Neural progenitor cell (in vitro differentiated cells): ENCODE measurements at places on chromosomes 1 and 21. TPM values are rescaled to one million over a fixed set of nuclear protein-coding genes. Genes with fewer than 3 reads are reported as not detected.

AK5 gene
- total RNA-seq, result 1.5 and 1.8 TPM in 2 replicates

COL16A1 gene
- total RNA-seq, result 0.22 and 7.0 TPM in 2 replicates

LINGO4 gene
- total RNA-seq, result not detected in 2 replicates

RGS1 gene
- total RNA-seq, result not detected in 2 replicates

FCER1A gene
- not detected in 2 replicates for total RNA-seq

NMNAT2 gene
- 0.49 and 2.7 TPM in 2 replicates for total RNA-seq

ARHGAP30 gene
- total RNA-seq, result 0.06 TPM in 1 of 2 replicates, not detected in the other

GRCh38 chr1:241157435-241157834 lies 199.6 kb downstream of the RGS7 start:
- no peak for DNase-seq

GRCh38 chr1:80036690-80037432 lies 1030.3 kb upstream of the ADGRL4 start:
- DNase-seq, result no peak

GRCh38 chr1:157659576-157660247 lies 40.9 kb downstream of the FCRL3 start:
- DNase-seq, result no peak

DNA sequence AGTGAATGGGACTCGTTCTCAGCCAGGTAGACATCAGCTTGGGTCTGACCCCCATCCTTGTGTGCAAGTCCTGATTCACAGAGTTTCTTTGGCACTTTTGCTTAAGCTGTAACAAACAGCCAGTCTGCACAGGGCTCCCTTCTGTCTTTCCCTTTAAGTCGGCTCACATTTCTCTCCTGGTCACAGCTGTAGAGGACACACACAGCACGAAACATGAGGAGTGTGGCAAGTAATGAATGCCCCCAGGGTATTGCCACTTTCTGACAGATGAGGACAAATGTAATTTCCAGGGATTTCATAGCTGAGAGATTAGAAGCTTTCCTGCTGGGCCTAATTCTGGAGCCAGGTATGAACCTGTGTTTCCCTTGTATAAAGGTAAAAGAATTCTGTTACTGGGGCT lies 423.5 kb downstream of the KIF26B start:
- no peak for DNase-seq

DNA sequence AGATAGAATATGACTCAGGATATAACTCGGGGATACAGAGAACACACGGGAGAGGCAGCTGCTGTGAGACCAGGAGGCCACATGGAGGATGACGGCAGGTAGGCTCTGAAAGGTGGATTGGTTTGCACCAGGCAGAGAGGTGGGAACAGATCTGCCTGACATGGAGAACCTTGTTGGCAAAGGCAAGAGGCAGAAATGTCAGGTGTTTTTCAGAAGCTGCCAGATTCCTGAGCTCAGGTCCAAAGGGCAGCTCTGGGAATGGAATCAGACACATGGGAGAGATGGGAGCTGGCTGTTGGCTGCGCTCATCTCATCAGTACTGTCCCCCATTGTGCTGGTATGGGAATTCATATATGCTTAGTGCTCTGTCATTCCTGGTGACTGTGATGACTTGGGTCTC lies 19.2 kb downstream of the SYT6 start:
- DNase-seq, result no peak

DNA sequence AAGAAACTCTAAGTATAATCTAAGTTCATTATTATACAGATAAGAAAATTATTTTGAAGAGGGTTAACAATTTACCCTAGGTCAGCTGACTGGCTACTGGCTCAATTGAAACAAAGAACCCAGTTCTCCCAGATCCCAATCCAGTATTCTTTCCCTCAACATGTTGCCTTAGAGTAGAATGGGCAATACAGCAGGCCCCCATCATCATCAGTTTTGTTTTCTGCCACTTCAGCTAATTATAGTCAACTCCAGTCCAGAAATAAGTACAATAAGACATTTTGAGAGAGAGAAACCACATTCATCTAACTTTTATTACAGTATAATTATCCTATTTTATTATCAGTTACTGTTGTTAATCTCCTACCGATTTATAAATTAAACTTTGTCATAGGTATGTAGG lies 241.2 kb downstream of the ASTN1 start:
- DNase-seq, result no peak

DNA sequence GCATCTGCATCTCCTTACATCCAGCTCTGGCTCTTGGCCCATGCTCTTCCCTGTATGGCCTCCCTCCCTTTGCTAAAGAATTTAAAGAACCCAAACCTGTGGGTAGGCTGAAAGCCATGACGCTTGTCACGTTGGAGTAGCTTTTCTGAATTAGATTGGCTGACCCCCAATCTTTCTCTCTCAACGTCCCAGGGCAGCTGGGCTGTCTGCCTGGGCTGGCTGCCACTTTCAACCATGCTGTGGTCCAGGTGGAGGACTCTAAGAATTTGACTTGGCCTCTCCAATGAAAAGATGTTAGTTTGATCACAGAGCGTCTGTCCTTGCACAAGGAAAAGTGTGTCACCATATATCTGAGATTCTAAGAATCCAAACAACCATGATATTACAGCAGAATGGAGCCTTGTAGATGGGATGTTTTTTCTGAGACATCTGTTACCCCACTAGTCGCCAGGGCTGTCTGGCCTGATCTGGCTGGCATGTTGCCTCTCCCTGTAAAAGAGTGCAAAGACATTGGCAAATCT lies 6.5 kb upstream of the IGSF3 start:
- no peak for DNase-seq

DNA sequence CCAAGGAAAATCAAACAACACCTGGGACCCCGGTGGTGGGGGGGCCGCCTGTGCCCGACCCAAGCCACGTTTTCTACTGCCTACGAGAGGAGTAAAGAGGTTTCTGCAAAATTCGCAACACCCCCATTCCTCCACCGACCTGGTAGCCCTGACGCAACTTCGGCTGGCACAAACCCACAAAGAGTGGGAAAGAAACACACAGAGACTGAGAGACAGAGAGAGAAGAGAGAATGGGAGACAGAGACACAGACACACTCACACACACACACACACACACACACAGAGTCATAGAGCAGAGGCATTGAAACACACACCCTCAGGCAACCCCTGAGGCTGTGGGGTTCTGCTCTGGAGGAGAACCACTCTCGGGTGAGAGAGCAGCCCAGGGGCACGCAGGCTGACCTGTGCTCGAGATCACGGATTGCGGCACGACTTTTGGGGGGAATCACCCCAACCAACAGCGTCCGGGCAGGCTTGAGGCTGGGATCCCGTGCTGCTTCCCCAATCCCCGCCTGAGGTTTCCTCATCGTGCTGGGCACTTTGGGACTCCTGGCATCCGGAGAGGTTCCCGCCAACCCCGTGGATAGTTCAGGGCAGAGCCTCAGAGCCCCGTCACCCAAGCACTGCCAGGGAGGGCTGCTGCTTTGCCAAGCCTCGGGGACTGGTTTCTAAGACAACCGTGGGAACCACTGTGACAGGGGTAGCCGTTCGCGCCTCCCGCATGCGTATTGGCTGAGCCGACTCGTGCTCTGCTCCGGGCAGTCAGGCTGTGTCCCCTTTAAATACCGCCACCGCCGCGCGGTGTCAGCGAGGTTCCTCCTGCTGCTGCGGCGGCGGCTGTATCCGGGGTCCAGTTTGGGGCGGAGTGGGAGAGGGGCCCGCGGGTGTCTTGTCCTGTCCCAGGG lies 682.4 kb upstream of the TPTE start:
- no peak for DNase-seq

GRCh38 chr1:95625224-95625623 lies 391.2 kb downstream of the RWDD3 start:
- DNase-seq, result no peak

GRCh38 chr1:171403393-171403792 lies 81.9 kb upstream of the PRRC2C start:
- DNase-seq, result no peak

GRCh38 chr1:162197615-162198421 lies 128.3 kb downstream of the NOS1AP start:
- no peak for DNase-seq

DNA sequence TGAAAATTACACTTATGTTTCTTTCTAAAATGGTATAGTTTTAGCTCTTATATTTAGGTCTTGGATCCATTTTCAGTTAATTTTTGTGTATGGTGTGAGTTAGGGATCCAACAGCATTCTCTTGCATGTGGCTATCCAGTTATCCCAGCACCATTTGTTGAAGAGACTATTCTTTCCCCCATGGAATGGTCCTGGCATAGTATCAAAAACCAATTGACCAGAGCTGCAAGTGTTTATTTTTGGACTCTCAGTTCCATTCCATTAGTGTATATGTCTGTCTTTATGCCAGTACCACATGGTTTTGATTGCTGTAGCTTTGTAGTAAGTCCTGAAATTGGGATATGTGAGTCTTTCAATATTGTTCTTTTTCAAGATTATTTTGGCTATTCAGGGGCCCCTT lies 14.3 kb downstream of the TTLL10 start:
- DNase-seq, result no peak

DNA sequence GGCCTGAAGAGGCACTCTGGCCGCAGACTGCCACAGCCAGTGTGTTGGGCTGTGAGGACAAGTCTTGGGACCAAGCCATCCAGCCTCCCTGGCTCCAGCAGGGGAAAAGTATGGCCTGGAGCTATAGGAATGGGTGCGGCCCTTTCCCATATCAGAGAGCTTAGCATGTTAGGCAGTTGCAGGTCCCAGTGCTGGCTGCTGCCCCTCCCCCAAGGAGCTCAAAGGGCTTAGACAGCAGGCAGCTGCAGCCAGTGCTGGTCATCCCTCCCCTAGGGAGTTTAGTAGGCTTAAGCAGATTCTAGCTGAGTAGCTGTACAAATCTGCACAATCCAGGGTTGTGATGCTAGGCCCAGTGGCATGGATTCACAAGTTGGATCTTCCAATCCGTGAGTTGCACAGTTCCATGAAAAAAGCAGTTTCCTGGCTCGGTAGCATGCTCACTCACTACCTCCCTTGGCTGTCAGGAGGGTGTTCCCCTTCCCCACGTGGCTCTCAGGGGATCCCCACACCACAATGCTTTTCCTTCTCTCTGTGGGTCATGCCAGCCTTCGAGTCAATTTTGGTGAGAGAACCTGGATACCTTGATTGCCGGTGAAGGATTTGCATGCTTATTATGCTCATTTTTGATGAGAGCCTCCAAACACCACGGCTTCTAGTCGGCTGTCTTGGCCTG lies 1490.8 kb downstream of the BRINP3 start:
- DNase-seq, result peak; percentile 73

DNA sequence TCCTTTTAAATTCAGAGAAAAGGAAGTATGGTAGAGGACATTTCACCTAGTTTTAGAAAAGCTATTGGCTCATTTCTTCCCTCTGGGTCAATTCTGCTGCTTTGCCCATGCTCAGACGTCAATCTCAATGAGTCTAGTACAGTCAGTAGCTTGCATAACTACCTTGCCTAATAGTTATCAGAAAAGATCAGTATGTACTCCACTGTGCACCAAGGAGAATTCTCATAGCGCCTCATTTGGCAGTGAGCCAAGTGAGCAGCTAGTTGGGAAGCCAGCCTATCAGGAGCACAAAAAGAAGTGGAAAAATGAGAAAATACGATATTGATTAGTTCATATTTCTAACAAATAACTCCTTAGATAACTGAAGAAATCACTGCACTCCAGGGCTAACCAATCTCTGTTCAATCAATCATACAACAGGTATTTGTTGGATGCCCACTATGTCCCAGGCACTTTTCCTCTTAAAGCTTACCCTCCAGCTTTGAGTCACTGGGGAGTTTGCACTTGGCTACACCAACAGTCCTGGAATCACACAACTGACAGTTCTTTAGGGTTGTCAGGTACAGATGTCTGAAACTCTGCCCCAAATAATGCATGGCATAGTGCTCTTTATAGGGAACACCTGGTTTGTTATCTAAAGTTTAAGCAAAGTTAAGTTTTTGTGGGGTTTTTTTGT lies 50.2 kb downstream of the PRDX6 start:
- no peak for DNase-seq

DNA sequence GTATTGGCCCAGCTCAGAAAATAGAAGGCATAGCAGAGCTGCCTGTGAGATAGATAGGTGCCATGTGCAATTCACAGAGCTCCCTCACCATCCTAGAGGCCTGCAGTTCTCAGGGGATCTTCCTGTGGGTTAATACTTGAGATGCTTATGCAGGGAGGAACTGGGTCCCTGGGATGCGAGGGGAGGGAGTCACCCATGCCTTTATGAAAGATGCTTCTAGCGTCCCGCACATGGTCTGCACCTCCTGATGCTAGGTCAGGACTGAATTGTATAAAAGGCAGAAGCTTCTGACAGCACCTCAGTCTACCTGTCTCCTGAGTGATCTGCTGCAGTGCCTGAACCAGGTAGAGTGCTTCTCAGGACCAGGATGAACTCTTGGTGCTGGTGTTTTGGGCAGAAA lies at the start of gene LCE5A:
TSS of gene LCE5A (plus strand) at position 301 of the 400 bp plus-strand sequence. CDS start 732 bp downstream, outside the sequence.
- DNase-seq, result no peak

- DNase-seq, result peak; percentile 90
These were observed at the start of gene OLFML2B for GRCh38 chr1:162023547-162024501. OLFML2B (minus strand) TSS chr1:162023869; CDS start chr1:162023430, 439 bp downstream.

DNA sequence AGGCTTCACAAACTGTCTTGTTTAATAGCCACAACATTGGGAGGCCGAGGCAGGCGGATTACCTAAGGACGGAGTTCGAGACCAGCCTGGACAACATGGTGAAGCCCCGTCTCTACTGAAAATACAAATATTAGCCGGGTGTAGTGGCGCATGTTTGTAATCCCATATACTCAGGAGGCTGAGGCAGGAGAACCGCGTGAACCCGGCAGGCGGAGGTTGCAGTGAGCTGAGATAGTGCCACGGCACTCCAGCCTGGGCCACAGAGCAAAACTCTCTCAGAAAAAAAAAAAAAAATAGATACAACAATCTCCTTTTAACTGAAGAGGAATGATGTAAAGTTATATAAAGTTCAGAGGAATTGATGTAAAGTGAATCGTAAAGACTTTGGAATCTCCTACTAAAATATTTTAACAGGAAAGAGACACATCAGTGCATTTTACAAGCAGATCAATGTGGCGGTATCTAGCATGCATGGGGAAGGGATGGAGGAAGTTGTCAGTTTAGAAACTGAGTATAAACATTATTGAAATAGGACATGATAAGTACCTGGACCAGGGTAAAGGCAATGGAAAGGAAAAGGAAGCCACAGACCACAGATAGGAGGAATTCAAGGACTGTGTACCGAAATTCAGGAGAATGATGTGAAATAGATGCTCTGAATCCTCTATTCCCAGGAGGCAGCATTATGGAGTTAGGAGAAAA lies 41.5 kb downstream of the PTPRC start:
- DNase-seq, result no peak

- DNase-seq, result no peak
These were observed 156.4 kb upstream of the EDN2 start for GRCh38 chr1:41640756-41641474.

GRCh38 chr21:45387506-45387905 lies 17.5 kb upstream of the COL18A1 start:
- DNase-seq, result no peak

GRCh38 chr1:8905582-8906191 lies 27.2 kb upstream of the ENO1 start:
- no peak for DNase-seq

- DNase-seq, result no peak
These were observed 6.4 kb downstream of the SELENON start for GRCh38 chr1:25806418-25806817.

DNA sequence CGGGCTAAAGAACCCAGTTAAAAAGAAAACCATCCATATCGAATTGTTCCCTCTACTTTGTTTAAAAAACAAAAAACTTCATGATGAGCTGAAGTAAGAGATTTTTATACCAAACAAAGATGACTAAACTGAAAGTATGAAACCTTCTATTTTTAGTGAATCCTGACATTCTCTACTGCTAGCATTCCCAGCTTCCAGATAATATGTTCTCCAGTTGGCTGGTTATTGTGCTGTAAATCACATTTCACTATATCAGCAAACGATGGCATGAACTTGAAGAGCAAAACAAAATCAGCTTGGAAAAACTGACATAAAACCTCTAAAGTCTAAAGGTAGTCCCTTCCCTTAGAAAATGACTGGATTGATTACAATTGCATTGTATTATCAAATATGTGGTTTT lies 68.1 kb upstream of the APP start:
- no peak for DNase-seq

GRCh38 chr1:199071080-199071479 lies 432.2 kb downstream of the PTPRC start:
- DNase-seq, result no peak
